ENCODE measurements at places on chromosomes 11 and 22.

DNA sequence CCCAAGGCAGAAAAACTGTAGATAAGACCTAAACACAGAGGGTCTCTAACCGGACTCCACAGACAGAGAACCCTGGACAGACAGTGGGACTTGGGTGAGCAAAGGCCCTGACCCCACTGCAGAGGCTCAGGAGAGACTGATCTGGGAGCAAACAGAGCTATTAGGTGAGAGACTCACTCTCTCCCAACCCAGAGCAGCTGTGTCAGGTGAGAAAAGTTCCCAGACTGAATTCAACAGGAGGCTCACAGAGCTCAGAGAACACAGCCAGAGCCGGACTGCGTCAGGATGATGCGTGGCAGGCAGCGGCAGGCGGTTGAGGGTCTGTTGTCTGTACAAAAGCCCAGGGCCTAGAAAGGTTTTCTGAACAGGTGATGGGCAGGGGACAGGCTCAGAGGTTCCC, 5.5 kb downstream of the RFPL2 start:
- DNase-seq, result no peak

- no peak for DNase-seq
Measured at GRCh38 chr11:6205366-6205765, at the start of gene C11orf42. C11orf42 (plus strand) TSS chr11:6205557; CDS start chr11:6205616, 59 bp downstream.

DNA sequence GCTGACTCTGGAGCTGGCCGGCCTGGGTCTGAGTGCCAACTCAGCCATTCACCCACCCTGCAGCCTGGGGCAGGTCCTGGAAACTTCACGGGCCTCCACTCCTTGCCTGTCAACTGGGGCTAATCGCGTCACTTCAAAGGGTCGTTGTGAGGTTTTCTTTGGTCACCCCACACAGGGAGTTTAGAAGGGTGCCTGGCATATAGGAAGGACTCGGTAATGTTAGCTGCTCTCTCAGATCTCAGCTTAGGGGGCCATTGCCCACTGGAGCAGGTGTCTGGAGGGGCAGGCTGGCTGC, 7.3 kb downstream of the INCENP start:
- no peak for DNase-seq

- peak; percentile 11 for DNase-seq
Measured at GRCh38 chr11:134535029-134536025, 123.3 kb upstream of the B3GAT1 start.

GRCh38 chr22:45454275-45454674, 40.8 kb downstream of the RIBC2 start:
- DNase-seq, result no peak

DNA sequence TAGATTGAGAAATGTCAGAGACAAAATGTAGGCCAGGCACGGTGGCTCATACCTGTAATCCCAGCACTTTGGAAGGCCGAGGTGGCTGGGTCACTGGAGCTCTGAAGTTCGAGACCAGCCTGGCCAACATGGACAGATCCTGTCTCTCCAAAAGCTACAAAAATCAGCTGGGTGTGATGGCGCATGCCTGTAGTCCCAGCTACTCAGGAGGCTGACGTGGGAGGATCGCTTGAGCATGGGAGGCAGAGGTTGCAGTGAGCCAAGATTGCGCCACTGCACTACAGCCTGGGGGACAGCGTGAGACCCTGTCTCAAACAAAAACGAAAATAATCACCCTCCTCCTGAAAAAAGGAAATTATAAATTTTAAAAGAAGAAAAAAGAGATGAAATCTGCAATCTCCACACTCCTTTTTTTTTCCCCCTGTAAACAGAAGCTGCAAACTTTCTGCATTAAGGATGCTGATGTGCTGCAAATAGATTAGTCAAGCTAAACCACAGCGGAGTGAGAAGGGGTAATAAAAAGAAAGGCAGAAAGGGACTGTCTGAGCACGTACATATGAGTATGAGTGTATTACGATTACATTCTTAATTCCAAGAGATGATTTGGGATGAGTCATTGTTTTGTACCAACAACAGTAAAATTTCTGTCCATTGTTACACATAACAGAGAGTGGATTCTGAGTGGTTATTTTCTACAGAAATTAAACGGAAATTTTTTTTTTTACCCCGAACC, 87.3 kb downstream of the SIK3 start:
- DNase-seq, result peak; percentile 27

DNA sequence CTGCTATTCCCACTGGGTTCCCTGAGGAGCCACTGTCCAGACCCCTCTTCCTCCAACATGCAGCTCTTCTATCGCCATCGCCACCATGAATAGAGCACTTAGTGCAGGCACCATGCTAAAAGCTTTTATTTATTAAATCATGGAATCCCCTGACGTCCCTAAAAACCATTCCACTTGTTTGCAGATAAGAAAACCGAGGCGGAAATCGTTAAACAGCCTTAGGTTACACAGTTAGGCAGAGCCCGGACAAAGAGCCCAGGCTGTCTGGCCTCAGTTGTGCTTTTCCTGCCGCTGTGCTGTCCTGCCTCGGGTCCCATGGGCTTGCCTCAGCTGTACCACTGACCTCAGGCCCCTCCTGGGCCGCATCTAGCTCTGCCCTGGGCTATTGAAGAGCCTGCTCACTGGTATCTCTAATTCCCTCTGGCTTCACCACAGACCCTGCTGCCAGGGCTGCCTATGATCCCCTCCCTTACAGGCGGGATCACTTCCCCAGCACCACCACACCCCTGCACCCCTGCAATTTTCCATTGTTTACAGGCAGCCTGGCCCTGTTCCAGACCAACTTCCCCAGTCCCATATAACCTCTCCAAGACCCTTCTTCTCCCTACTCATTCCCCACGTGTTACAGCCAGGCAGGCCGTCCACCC, 13.0 kb upstream of the TUB start:
- peak; percentile 16 for DNase-seq

- no peak for DNase-seq
Measured at GRCh38 chr11:61927501-61927900, 10.1 kb upstream of the RAB3IL1 start.

DNA sequence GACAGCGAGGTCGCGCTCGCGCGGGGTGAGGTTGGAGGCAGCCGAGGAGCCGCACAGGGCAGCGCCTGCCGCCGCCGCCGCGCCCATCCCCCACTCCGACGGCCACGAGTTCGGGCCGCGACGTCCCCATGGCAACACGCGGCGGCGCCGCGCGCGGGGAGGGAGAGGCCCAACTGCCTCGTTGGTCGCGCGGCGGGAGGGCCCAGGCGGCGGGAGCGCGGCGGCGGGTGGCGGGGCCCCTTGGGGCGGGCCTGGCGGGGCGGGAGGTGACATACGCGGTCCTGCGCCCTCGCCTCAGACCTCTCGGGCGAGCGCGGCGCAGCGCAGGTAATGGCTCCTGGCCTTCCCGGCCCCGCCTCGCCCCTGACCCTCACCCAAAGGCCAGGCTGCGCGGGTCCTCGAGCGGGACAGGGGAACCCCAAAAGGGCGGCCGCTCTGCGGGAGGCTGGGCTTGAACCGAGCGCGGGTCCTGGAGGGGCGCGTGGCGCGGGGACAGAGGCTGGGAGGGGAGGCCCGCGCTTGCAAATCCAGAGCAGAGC, at the start of gene DEUP1:
Gene DEUP1, plus strand, starts transcription at position 297 of the 539 bp plus-strand sequence. CDS start 1,518 bp downstream, outside the sequence.
- DNase-seq, result peak; percentile 51

DNA sequence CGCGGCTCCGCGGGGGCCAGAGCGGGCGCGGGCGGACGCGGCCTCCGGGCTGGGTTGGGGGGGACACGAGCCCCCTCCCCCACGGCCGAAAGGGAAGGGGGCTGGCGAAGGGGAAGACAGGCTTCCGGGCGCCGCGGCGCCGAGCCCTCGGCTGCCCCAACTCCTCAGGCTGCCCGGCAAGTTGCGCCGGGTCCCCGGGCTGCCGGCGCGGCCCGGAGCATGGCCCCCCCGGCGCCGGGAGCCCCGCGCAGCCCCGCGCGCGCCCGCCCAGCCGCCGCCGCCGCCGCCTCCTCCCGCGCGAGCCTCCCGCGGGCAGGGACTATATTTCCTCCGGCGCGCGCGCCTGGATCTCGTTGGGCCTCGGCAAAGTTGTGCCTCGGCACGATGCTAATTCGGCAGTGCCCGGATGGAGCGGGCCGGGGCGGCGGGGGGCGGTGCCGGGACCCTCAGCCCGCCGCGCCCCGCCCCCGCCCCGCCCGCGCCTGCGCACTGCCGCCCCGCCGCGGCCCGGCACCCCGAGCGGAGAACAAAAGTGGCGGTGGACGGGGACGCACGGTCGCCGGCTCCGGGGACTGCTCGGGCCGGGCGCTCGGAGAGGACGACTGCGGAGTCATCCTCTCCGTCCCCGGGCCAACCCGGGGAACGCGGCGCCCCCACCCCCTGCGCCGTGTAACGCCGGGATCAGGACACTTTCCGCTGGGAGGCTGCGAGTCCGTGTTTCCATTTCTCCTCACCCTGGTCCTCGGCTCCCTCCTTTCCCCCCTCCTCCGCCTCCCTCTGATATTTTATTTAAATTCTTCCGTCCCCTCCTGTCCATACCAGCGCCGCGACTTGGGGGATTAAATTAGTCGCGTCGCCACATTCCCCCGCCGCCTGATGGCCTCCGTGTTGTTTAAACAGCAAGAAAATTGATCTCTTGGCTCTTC, at the start of gene PHF21B:
Gene PHF21B, minus strand, starts transcription at position 400 of the 926 bp plus-strand sequence. CDS start 456 bp downstream, outside the sequence.
- peak; percentile 91 for DNase-seq

DNA sequence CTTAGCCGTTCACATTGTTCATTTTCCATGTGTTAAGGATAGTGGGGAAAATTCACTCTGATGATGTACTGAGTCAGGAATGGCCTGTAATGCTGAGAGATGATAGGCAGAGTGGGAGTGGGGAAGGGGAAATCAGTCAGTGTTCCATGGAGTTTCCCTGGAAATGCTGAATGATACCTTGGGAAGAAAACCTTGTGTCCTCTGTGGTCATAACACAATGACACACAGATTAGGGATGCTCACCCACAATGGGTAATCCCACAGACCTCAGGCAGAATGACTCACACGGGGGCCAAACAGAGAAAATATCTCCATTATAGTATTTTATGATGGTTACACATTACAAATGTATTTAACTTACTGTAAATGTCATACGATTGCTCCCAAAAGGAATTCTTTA, 118.0 kb downstream of the SNX19 start:
- no peak for DNase-seq

GRCh38 chr11:36488096-36488495, 22.0 kb downstream of the TRAF6 start:
- DNase-seq, result no peak

- DNase-seq, result no peak
Measured at GRCh38 chr11:110410651-110411050, 19.1 kb upstream of the FDX1 start.

DNA sequence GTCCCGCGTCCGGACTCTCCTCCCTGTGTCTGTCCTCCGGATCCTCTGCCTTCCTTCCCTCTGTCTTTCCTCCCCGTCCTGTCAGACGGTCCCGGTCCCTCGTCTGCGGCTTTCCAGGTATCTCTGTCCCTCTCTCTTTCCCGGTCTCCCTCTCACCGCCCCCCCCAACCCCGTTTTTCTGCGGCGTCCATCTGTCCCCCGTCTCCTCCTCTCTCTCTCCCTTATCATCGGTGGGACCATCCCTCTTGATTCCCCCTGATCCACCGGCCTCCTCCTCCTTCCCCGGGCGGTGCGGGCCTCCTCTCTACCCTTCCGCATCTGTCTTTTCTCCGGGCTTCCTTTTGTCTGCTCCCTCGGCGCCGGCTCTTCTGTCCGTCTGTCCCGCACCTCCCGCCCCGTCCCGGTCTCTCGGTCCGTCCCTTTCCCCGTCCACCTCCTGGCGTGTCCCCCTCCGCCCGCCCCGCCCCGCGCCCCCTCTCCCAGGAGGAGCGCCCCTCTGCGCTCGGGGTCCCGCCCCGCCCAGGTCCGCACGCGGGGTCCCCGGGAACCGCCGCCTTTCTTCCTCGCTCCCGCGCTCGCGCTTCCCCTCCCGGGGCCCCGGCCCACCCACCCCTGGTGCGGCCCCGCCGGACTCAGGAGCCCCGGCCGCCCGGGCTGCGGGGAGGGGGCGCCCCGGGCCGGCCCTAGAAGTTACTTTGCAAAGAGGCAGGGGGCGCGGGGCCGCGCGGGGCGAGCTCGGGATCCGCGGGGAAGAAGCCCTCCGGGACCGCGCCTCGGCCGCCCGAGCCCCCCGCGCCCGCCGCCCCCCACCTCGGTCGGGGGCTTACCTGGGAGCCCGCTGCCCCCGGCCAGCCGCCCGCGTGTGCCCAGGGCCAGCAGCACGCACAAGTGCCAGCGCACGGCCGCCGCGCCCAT, 568 bp downstream of the SCUBE1 start:
- DNase-seq, result no peak

DNA sequence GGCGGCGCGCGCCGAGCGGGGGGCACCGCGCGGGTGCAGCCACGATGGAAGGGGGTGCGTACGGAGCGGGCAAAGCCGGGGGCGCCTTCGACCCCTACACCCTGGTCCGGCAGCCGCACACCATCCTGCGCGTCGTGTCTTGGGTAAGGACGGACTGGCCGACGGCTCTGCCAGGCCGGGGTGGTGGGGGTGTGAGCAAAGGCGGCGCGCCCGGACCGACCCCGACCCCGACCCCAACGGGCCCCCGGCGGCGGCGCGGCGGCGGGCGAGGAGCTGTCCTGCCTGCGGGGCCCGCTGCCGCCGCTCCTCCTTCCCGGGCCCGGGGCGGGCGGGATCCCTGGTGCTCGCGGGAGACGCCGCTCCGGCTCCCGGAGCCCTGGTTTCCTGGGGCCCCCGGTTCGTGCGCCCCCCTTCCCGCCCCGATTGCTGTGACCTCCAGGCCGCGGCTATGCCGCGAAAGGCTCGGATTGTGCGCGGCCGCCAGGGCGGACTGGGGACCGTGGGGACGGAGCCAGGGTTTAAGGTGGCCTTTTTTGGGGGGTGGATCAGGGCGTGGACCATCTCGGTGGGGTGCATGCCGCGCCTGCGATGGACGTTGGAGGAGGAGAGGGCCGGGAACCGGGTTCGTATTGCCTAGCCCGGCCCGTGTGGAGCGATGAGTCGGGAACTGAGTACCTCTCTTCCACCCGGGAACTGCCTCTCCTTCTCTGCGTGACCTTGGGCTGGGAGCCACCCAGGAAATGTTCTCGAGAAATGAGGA, at the start of gene SYNGR1:
Gene SYNGR1, plus strand, starts transcription at position 25 of the 760 bp plus-strand sequence. Its CDS starts 20 bp downstream, at position 45.
- peak; percentile 58 for DNase-seq

DNA sequence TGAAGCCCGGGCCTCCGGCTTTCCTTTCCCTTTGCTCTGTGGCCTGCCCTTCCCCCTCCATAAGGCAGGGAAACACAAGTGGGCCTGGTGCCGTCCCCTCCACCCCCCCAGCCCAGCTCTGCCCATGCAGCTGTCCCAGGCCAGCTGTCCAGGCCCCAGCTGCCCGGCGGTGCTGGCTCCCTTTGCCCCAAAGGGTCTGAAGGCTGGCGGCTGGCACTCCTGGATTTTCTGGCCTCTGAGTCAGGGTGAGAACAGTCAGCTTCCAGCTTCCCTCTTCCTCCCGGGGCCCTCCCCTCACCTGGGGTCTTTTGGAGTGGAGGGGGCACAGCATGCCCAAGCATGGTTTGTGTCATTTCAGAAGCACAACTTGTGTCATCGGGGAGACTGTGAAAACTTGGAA, 27.8 kb downstream of the CD82 start:
- DNase-seq, result no peak

All from testis (tissue), 5 donors.